ENCODE measurements at places on chromosomes 3 and 15.

- DNase-seq, result no peak
Observed at GRCh38 chr3:140276703-140277102, 341.7 kb downstream of the CLSTN2 start.

DNA sequence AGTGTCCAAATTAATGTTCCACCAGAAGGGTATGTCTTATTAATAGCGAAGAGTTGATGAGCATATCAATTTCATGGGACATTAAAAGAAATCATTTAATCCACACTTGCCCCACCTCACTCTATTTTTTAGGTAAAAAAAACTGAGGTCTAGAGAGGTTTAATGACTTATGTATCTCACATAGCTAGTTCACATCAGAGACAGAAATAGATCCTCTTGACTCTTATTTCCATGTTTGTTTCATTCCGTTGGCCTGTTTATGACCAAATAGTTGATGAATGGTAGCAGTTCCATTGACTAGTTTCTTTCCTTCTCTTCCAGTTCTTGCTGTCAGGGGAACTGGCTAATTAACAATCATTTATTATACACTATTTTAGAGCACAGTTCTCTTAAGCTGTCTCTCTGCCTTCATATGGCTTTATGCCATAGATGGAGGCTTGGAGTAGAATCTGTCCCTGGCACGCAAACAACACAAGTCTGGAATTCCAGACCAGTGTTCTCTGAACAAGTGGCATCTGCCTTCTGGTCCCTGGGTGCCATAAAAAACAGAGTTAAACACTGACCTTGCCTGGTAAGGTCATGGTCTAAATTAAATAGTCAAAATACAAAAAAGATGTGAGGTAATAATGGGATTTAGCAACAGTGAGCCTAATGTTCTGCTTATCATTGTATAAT lies 220.0 kb upstream of the CGNL1 start:
- DNase-seq, result no peak

DNA sequence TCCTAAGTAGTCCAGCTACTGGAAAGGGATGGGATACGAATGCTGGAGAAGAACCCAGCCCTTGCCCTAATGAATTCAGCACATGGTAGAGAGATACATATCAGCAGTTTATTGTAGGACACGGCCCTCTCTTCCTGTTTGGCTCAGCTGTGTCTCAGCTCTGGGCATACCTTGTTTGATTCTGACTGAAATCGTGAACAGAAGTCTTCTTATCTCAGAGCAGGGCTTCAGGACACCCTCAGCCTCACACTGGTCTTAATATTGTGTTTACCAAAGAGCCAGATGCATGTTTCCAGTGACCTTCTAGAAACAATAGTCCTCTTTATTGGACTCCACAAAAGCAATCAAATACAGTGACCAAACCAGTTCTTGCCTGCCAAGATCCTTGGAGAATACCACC lies 54.7 kb downstream of the FAM174B start:
- DNase-seq, result no peak

DNA sequence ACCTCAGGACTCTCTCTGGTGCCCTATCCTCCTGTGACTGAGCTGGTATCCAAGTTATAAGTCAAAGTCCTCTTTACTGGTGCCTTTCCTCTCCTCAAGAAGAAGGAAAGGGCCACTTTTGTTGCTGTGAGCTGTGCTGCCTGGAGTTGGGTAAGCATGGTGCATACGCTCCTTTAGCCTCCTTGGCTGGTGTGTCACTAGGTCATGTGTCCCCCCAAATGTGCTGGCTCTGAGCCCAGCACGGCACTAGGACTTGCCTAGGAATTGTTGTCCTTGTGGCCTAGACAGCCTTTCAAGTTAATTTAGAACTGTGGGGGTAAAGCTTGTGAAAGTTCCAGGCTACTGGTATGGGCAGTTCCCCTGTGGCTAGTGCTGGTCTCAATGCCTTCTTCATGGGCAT lies 113.8 kb downstream of the UBE2E2 start:
- no peak for DNase-seq

DNA sequence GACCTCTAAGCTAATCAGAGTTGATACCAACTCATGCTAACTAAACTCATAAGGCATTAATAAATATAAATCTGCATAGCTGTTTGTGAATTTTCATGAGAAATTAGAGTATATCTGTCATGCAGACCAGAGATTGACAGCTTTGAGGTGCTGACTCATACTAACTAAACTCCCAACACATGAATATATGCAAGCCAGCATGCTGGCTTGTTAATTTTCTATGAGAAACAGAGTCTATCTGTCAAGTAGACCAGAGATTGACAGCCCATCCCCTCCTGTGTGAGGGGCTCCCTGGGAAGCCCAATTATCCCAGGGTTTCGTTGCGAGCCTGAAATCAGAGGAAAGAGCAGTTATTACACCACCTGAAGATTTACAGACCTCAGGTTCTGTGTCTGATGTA lies 69.3 kb downstream of the CD47 start:
- DNase-seq, result no peak

- DNase-seq, result no peak
Observed at GRCh38 chr15:31526916-31527690, 200.5 kb downstream of the KLF13 start.

- DNase-seq, result no peak
Observed at GRCh38 chr3:127712881-127713771, 40.4 kb downstream of the ABTB1 start.

DNA sequence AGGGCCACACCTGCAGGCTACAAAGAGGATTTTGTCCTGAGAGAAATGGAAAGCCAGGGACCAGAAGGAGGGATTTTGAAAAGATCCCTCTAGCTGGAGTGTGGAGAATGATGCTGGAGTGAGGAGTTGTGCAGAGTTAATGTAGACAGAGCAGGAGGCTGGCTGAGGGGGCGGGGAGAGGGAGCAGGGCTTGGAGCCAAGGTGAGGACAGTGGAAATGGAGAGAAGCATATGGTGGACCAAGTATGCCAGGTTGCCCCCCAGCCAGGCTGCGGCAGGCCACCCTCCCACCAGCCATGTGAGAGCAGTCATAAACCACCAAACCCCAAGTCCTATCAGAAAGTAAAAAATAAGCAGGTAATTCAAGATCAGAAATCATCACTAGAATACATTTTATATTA lies 14.7 kb downstream of the RARRES1 start:
- no peak for DNase-seq

- no peak for DNase-seq
Observed at GRCh38 chr3:160005004-160005403, 16.4 kb downstream of the IL12A start.

DNA sequence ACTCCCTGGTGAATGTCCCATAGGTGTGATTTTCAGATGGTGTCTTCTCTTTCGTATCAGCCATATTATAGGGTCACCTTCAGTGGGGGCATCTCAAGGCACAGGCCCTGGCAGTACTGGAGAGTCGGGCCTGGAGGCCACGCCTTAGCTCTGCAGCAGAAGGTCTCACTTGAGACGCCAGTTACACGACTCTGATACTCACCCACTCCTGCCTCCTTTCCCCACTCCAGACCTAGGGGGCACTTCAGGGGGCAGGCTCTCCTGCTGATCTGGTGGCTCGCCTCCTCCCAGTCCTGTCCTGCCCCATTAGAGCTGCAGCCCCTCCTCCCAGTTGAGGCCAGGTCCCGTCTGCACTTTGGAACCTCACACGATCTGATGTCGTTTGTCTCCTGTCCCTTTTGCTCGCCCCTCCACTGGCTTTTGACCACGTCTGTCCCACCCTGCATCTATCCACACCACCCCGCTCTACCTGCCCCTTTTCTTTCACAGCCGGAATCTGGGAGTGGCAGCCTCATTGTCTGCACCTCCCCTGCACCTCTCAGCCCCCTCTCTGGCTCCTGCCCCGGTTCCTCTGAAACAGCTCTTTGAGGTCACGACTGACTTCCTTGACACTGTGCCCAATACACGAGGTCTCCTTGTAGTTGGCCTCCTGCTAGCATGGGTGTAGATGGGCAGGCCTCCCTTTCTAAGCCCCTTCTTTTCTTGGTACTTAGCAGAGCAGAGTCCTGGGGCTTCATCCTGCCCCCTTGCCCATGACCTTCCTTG lies 181.9 kb downstream of the NSMCE3 start:
- no peak for DNase-seq

- no peak for DNase-seq
Observed at GRCh38 chr3:16063603-16064002, 110.9 kb upstream of the GALNT15 start.

DNA sequence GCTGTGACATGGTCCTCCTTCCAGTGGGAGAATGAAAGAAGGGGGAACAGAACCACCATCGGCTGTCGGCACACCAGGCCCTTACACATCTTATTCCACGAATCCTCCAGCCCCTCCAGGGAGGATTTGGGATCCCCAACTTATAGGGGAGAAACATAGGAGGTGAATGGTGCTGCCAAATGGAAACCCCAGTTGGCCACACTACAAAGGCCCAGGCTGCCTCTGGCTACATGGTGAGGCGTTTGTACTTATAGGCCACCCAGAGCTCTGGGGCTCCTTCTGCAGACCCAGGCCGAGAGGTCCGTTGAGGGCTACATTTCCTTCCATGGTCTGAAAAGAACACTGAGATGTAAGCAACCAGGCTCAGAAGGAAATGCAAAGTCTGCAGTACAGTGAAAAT lies 12.0 kb downstream of the AMOTL2 start:
- no peak for DNase-seq

DNA sequence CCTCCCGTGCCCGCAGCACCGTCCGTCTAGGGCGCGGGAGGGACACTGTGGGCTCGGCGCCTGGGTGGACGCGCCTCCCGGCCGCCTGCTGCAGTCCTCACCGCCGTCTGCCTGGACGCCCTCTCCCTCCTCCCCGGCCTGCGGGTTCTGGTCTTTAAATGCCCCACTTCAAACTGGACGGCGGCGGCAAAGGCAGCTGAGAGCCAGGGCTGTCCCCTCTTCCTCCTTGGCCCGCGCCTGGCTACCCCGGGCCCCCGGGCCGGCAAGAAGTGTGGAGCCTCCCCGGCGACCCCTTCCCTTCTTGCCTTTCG lies 426 bp downstream of the CBLB start:
- DNase-seq, result peak; percentile 30

DNA sequence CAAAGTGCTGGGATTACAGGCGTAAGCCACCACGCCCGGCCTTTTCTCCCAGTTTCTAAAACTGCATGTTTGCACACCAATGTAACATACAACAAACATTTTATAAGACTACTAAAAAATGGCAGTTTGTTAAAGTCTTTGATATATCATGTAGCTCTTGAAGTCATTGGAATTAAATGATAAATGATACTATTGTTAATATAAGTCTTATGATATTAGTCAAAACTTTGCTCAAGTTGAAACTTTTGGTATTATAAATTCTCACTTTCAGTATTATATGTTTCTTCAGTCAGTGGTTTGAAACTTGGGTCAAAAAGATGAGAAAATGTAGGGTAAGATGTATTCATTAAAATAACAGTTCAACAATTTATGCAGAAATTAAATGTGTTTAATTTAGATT lies 117.6 kb upstream of the TBL1XR1 start:
- no peak for DNase-seq

- no peak for DNase-seq
Observed at GRCh38 chr3:131925571-131925970, 109.2 kb downstream of the CPNE4 start.

DNA sequence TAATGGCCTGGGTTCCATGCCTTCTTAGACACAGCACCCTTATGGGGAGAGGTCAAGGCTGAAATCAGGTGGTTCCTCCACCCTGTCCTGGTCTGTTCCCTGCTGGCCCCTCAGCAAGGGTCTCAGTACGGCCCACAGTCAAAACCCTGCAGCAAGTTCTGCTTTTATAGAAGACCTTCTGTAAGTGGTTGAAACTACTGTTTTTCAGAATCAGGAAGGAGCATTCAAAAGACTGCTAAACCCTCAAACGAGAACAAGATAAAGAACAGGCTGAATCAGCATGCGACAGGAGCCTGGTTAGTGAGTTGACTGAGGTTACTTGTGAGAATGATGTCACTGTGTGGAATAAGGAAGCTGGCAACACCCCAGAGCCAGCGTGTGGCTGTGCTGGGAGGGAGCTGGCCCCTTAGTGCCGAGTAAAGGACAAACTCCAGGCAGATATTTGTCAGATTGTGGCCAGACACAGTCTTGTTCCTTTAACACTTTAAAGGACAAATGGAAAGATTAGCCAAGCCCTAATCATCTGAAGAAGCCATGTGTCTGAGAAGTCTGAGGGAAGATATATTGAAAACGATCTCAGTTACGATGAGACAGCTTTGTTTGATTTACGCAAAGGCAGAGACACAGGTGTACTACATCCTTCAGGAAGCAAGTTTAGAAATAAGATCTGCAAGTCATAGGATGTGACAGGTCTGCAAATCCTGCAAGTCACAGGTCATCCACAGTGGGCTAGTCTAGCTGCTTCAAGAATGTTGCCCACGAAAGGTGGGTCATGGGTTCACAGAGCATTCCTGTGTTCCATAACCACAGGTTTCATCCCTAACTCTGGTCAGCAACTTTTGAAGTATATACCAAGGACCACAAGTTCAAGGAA lies 54.0 kb downstream of the B3GNT5 start:
- no peak for DNase-seq

DNA sequence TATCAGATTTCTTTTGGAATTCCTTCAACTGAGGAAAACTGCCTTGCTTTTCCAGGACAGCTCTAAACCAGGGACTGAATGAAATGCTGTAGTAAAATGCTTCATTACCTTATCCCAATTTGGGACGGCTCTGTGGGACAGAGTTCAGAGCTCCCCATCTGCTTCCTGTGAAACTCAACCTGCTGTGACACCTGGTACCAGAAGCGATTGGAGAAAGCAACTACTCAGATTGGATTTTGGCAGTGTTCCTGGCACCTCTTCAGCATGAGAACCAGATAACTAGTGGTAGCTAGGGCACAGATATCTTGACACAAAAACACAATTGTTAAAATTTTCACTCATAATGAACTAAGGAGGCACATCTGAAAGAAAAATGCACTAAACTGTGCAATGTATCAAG lies 539.1 kb downstream of the SI start:
- DNase-seq, result no peak

- no peak for DNase-seq
Observed at GRCh38 chr3:146078031-146078430, 83.0 kb downstream of the PLOD2 start.

DNA sequence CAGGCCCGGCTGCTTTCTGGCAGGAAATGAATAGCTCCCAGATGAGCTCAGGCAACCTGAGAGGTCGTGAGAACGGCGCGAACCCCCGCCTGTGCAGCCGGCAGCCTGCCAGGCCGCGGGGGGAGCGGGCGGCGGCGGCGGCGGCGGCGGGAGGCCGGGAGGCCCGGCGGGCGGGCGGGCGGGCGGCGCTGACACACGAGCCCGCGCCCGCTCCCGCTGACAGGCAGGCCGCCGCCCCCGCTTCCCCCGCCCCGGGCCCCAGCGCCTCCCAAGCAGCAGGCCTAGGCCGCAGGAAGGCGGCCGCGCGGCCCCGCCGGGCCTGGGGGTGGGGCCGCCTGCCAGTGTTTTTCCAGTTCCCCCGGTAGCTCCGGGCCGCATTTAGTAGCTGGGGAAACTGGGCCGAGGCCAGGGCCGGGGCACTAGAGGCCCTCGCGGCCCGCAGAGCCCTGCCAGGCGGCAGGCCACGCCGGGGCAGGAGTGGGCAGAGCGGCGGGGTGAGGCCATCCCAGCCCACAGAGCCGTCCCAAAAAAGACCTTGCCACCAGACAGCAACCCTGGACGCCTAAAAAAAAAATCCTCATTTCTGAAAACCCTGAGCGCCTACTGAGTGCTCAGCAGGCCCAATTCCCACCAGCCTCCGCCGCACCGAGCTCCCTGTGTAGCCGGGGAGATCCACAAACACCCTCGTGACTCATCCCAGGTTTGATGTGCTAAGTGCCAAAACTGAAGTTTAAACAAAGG lies 5.6 kb downstream of the HES1 start:
- peak; percentile 38 for DNase-seq

All from activated gamma-delta T cell (primary cell).